ENCODE measurements at places on chromosomes 13 and 19.

- DNase-seq: no peak
Observed at GRCh38 chr13:77919246-77919920, 752 bp upstream of the EDNRB start.

GRCh38 chr19:995051-995827 lies 5.0 kb upstream of the GRIN3B start:
- no peak for DNase-seq

DNA sequence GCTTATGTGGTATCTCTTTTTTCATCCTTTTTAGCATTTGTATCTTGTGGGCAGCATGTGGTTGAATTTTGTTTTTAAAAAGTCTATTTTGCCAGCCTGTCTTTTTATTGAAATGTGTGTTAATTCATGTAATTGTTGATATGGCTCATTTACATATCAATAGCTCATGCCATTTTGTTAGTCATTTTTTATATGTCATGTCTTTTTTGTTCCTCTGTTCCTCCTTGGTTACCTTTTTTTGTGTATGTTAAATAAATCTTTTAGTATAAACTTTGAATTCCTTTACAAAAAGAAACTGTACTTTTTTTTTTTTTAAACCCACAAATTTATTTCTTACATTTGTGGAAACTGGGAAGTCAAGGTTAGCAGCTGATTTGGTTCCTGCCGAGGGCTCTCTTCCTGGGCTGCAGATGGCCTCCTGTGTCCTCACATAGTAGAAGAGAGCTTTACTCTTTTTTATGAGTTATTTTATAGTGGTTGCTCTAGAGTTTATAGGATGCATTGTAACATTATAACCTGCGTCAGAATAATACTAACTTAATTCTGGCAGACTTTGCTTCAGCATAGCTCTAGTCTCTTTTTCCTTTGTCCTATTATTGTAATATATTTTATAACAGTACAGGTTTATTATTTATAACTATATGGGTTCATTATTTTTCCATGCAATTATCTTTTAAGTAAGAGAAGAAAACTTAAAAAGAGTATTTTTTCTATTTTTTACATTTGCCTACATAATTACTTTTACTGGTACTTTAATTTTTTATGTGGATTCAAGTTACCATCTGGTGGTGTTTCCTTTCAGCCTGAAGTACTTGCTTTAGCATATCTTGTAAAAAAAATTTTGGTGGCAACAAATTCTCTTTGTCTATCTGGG lies 86.3 kb downstream of the URI1 start:
- DNase-seq: no peak

DNA sequence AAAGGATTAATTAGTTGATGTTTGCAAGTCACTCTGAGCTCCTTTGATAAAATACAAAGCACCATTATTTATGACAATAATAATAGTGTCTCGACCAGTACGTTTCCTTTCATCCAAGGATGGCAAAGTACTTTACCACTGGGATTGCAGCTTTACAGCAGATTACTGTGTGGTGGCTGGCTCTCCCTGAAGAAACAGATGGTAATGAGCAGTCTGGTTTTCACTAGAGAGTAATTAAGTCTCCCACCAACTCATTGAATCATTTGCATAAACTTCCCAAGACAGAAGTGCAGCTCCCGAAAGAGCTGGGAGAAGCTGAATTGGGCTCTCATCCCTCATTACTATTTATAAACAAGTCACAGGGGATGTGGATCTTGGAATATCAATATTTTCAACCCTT lies 48.7 kb downstream of the KLF5 start:
- DNase-seq: no peak

DNA sequence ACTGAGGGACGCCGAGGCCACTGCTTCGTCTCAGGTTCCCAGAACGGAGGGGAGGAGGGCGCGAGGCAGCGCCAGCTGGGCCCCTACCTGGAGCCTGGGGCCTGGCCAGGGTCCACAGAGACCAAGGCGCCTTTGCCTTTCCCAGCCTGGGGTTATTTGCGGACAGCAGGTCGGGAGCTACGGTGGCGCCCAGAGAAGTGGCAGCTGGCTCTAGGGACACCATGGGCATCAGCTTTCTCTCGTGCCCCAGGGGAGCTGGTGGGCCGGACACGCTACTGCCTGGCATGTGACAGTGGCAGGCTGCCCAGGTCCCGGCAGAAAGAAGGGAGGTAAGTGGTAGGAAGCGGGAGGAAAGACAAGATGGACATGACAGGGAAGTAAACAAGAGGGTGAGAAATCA lies 19.0 kb downstream of the AKT2 start:
- DNase-seq: no peak

- DNase-seq: no peak
Observed at GRCh38 chr19:47075941-47076340, 27.5 kb upstream of the TMEM160 start.
